ENCODE measurements at places on chromosomes 4 and X. TPM values are rescaled to one million over a fixed set of nuclear protein-coding genes. Genes with fewer than 3 reads are reported as not detected.
A peak's percentile ranks its signal among the peaks of the same experiment; 100 is the strongest.

DNA sequence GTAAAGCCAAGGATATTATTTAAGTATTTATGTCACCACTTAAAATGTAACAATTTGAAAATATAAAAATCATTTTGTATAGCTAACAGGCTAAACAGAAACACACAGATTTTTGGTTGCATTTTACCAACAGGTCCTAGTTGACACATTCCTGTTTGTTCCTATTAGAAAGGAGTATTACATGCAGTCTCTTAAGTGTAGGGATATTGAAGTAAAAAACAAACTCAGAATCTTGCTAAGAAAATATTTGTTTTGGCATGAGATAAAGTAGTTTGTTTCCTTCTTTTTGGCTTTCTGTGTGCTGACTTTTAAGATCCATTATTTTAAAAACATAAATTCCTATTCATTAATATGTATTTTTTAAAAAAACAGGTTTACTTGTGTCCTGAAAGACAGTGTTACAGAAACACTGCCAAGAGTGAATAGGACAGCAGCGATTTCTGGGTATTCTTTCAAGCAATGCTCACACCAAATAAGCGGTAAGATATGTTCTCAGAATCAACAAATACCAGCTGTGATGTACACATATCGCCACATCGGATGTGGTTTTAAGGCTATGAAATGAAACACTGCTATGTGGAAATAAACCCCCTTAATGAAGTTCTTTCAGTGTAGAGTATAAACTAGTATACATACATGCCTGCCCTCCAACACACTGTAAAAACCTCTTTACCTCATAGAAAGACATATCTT, 6.9 kb downstream of the F11 start:
- H3K27me3 ChIP-seq = no peaks in the 10 kb centered on the region
- H3K36me3 ChIP-seq = no peaks in the 10 kb centered on the region
- H3K4me1 ChIP-seq = no peaks in the 10 kb centered on the region
- no peak for DNase-seq
- H3K27ac ChIP-seq = no peak overlapping the region

GRCh38 chr4:137032222-137032621, 500.1 kb downstream of the PCDH18 start:
- H3K4me3 ChIP-seq = no peak overlapping the region
- DNase-seq = no peak
- H3K4me1 ChIP-seq = no peaks in the 10 kb centered on the region
- H3K27ac ChIP-seq = no peak overlapping the region
- H3K36me3 ChIP-seq = no peaks in the 10 kb centered on the region

DNA sequence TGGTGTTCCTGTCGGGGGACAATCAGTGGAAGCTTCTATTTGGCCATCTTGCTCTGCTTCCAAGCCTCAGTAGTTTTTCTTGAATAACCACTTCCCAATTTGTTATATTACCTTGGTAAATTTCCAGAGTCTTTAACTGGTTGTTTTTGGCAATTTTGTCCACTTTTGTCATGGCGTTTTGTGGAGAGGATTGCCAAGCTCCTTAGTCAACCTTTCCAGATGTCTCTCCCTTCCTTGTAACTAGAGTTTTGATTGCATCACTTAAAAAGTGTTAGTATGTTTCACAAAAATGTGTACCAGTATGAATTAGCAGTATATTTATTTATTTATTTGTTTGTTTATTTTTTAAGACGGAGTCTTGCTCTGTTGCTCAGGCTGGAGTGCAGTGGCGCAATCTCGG, 15.8 kb upstream of the UXT start:
- no peaks in the 10 kb centered on the region for H3K4me1 ChIP-seq
- no peak for DNase-seq
- H3K36me3 ChIP-seq = no peaks in the 10 kb centered on the region
- H3K27me3 ChIP-seq = no peaks in the 10 kb centered on the region
- no peak overlapping the region for H3K4me3 ChIP-seq

GRCh38 chr4:25872851-25873631, 10.3 kb upstream of the SEL1L3 start:
- H3K27ac ChIP-seq = no peak overlapping the region
- no peaks in the 10 kb centered on the region for H3K36me3 ChIP-seq
- H3K27me3 ChIP-seq = no peaks in the 10 kb centered on the region
- H3K4me1 ChIP-seq = no peaks in the 10 kb centered on the region

DNA sequence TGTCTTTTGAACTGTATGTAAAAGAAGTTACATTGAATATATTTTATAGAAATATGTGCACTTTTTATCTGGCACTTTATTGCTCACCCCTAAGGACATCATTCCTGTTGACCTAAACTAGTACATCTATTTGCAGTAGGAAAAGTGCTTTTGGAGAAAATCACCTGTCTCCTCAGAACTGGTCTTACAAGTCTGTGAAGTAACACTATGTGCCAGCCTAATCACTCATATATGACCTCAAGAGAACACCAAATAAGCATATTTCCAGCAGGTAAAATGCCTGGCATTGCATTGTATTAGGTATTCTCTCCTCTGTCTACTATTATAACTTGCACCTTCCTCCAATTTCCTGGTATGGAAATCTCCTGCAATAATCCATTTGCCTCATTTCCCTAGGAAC, 4.0 kb upstream of the GASK1B start:
- H3K27me3 ChIP-seq = no peaks in the 10 kb centered on the region
- no peak overlapping the region for H3K27ac ChIP-seq
- H3K4me1 ChIP-seq = no peaks in the 10 kb centered on the region
- DNase-seq = no peak
- H3K4me3 ChIP-seq = no peak overlapping the region
- H3K36me3 ChIP-seq = no peaks in the 10 kb centered on the region

GRCh38 chr4:6555519-6555918, 19.5 kb upstream of the MAN2B2 start:
- H3K4me3 ChIP-seq = no peak overlapping the region
- H3K27me3 ChIP-seq = no peaks in the 10 kb centered on the region
- no peaks in the 10 kb centered on the region for H3K36me3 ChIP-seq
- DNase-seq = no peak
- no peak overlapping the region for H3K27ac ChIP-seq
- no peaks in the 10 kb centered on the region for H3K4me1 ChIP-seq

- no peak for DNase-seq
- peak overlapping the region; percentile 86 for H3K4me3 ChIP-seq
- peaks cover 10% of the 10 kb centered on the region for H3K4me1 ChIP-seq
- no peaks in the 10 kb centered on the region for H3K36me3 ChIP-seq
- H3K27me3 ChIP-seq = no peaks in the 10 kb centered on the region
- H3K27ac ChIP-seq = peak overlapping the region; percentile 84
Measured at GRCh38 chr4:70994069-70994366, 569 bp downstream of the DCK start.

DNA sequence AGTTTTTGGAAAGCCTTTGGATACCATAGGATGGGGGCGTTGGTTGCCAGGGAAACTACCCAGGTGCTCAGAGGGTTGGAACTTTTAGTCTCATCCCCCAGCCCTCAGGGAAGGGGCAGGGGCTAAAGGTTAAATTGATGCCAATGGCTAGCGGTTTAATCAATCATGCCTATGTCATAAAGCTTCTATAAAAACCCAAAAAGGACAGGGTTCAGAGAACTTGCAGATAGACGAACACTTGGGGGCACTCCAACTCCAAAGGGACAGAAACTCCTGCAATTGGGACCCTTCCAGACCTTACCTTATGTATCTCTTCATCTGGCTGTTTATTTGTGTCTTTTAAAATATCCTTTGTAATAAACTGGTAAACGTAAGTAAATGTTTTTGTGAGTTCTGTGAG, 30.0 kb upstream of the GPR173 start:
- H3K4me1 ChIP-seq = no peaks in the 10 kb centered on the region
- no peaks in the 10 kb centered on the region for H3K36me3 ChIP-seq
- H3K27ac ChIP-seq = no peak overlapping the region
- no peaks in the 10 kb centered on the region for H3K27me3 ChIP-seq
- DNase-seq = no peak
- no peak overlapping the region for H3K4me3 ChIP-seq

- no peak overlapping the region for H3K4me3 ChIP-seq
- no peak overlapping the region for H3K27ac ChIP-seq
- no peak for DNase-seq
Measured at GRCh38 chrX:105882581-105883275, 60.4 kb downstream of the NRK start.

Gene MAP9
- 9.5 TPM for total RNA-seq

Gene FSTL5
- not detected for total RNA-seq

Gene ASB11
- 57.1 TPM for total RNA-seq

Gene EXOSC9
- total RNA-seq = 18.8 TPM

Data from right atrium auricular region (tissue), 2 donors.